ENCODE measurements at places on chromosomes 4 and X.

GRCh38 chr4:2284934-2285612 is 23.2 kb upstream of the MXD4 start:
- DNase-seq, result no peak

DNA sequence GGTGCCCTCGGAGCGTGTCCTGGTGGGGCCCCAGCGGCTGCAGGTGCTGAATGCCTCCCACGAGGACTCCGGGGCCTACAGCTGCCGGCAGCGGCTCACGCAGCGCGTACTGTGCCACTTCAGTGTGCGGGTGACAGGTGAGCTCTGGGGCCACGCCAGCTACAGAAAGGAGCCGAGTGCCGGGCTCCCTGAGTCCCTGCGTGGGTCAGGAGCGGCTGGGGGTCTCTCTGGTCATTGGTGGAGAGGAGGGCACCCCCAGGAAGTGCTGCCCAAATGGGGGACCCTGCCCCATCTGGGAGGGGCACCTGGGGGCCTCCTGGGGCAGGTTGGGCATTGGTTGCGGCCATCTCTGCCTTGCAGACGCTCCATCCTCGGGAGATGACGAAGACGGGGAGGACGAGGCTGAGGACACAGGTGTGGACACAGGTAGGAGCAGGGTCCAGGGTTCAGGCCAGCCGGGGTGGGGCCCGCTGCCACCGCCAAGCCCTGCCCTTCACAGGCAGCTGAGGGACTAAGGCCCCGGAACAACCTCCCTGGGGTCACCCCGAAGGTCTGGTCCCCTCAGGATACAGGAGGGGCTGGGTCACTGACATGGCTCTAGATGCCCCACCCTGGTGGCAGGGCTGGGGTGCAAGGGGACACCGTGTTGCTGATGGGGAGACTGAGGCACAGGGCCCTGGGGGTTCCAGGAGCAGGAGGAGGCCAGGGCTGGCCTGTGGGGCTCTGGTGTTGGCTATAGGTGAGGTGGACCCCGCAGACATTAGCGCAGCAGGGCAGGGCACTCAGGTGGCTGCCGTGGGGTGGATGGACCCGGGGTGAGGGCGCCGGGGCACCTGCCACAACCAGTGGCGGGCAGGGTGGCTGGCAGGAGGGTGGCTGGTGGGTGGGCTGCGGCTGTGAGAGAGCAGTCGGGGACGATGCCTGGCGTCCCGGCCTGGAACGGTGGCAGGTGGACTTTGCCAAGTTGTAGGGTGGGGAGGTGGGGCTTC is 6.6 kb downstream of the FGFR3 start:
- DNase-seq, result no peak

DNA sequence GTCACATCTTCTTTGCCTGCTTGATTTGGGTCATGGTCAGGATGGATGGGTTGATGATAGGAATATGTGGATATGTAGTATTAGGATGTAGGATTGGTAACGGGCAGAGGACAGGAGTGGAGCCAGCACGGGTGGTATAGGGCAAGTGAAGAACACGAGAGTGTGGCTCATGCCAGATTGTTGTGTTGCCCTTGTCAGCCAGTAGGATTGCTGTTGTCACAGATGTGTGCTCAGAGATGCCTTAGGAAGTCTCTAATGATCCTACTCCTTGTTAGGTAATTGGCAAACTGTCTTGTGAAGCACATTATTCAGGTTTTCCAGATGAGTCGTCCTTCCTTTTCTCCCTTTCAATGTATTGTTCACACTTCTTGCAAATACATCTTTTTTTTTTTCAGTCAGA is 5.5 kb downstream of the ATP10D start:
- DNase-seq, result no peak

GRCh38 chrX:47187106-47187677 is 6.4 kb upstream of the UBA1 start:
- no peak for DNase-seq

- no peak for DNase-seq
Observed at GRCh38 chr4:139242511-139243051, 37.4 kb downstream of the MGARP start.

DNA sequence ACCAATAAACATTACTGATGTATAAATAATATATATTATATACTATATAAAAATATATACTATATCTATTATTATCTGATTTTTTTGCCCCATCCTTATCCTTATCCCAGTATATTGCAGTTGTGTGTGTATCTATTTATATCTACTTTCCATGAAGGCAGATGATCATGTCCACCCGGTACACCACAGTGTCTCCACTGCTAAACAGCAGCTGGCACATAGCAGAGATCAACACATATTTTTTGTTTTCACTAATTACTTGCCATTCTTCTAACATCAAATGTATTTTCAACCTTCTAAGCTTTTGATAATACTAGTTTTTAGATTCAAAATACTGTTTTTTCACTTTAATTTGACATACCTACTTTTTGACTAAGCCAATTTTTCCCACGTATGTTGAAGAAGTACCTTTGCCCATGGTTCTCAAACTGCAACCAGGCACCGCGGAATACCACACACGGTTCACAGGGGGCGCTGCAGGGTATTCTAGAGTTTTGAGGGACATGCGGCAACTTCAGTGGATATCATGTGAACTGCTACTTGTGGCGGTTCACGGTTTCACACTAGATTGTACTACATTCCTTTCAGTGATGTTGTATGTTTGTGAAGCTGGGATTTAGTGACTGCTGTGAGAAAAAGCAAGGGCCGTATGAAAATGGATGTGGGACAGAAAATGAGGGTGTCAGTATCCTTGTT is 182.5 kb upstream of the NPY2R start:
- no peak for DNase-seq

DNA sequence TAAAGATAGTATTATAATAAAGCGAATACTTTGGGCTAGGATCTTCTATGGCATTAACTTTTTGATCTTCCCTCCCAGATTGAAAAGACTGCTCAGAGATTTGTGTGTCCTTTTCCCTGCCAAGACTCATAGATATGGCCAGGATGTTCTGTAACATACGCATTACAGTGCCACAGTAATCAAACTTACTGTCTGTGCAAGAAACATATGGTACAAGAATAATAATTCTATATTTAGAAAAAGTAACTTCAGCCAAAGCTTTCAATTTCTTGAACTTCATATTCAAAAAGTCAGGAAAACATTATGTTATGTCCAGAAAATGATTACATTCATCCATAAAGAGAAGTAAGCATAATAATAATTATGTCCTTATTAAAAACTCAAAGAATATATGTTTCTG is 100.9 kb upstream of the GUCY1A1 start:
- DNase-seq, result no peak

DNA sequence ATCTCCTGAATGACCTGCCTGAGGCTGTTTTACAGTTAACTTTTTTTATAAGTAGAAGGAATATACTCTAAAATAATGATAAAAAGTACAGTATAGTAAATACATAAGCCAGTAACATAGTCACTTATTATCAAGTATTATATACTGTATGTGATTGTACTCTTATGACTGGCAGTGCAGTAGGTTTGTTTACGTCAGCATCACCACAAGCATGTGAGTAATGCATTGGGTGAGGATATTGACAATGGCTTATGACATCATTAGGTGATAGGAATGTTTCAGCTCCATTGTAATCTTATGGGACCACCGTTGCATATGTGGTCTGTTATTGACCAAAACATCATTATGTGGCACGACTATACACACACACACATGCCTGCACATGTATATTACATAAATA is 20.5 kb downstream of the NUDT9 start:
- DNase-seq, result no peak

DNA sequence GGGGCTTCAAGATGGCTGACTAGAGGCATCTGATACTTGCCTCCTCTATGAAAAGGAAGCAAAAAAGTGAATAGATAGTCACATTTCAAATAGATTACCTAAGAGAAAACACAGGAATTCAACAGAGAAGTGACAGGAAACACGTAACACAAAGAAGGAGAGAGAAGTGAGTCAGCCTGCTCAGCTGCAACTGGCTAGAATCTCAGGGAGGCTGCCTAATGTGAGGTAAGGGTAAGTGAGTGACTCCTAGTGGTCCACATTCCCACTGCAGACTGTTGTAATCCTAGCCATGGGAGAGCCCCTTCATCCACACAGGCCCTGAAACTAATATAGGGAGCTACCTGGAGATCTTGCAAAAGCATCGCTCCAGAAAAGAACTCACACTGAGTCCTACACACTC is 179.2 kb downstream of the SLC7A11 start:
- no peak for DNase-seq

DNA sequence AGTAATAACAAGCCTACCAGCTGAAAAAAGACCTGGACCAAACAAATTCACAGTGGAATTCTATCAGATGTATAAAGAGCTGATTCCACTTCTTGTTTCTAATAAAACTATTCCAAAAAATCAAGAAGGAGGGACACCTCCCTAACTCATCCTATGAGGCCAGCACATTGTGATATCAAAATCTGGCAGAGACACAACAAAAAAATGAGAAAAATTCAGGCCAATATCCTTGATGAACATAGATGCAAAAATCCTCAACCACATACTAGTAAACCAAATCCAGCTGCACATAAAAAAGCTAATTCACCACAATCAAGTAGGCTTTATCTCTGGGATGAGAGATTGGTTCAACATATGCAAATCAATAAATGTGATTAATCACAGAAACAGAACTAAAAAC is 147.9 kb upstream of the NEIL3 start:
- no peak for DNase-seq

DNA sequence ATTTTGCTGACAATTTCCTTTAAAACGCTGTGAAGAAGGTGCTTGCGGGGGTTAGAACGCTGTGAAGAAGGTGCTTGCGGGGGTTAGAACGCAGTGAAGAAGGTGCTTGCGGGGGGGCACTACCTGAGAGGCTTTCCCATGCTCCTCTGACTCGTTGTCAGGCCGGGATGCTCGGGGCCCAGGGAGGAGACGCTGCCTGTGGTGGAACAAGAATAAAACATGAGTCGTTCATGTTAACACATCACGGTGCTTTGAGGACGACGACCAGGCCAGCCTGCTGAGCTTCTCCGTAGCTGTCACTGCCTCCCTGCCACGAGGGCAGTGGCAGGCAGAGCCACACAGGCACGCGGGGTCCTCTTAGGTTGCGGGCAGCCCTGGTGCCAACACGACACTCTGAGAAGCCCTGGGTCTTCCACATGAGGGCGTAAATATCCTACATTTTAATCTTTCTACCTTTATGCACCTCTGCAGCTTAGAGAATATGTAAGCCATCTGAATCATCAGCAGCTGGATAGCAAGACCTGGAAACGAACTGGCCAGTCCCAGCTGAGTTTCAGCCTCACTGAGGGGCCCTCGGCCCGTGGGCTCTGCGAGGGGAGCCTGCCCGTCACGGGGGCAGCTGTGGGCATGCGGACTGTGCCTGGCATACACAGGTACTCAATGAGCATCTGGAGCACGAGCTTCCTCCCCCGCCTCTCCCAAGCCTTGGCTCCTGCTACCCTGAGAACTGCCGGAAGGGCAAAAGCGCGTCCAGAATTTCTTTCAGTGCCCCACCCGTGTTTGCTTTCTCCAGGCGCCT is 47.0 kb downstream of the FGFRL1 start:
- DNase-seq, result no peak

DNA sequence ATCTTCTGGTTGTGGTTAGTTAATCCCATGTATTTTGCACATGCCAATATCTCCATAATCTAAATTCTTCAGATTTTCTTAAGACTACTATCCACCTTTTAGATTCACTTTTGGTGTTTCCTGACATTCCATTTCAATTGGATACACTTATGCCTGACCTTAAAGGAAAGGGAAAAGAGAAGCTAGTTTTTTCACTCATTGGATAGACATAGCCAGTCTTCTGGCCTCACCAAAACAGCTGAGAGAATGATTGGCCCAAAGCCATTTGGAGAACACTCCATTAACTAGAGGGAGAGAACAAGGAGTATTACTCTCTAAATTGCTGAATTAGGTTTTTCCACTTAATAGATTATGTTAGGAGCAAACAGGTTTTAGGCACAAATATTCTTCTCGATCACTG is 4.0 kb downstream of the PRPS1 start:
- DNase-seq, result no peak

DNA sequence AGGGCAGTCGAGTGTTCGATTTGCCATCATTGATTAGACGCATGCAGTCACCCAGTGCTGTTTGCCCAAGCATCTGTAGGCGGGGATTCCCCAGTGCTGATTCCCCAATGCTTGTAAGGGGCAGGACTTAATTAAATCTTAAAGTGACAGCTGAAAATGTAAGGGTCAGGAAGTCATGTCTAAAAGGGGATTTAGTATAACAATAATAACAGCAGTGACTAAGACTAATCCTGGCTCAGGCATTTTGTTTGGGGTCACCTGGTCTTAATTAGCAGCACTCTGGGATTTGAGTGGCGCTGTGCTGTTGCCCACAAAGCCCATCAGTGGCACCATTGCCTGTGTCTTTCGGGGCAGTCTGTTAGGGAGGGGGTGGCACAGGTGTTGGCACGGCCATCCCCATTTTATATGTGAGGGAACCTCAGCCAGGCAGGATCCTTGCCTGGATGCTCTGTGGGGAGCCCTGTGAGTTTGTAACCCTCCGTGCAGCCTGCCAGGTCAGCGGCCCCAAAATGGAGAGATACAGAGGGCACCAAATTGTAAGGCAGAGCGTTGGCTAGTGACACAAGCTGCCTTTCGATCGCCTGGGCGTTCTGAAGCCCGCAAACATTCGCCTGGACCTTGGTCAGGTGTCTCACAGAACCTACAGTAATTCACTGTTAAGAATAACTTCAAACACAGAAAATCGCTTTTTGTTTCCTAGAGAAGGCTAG is 146.7 kb downstream of the TBL1X start:
- no peak for DNase-seq

DNA sequence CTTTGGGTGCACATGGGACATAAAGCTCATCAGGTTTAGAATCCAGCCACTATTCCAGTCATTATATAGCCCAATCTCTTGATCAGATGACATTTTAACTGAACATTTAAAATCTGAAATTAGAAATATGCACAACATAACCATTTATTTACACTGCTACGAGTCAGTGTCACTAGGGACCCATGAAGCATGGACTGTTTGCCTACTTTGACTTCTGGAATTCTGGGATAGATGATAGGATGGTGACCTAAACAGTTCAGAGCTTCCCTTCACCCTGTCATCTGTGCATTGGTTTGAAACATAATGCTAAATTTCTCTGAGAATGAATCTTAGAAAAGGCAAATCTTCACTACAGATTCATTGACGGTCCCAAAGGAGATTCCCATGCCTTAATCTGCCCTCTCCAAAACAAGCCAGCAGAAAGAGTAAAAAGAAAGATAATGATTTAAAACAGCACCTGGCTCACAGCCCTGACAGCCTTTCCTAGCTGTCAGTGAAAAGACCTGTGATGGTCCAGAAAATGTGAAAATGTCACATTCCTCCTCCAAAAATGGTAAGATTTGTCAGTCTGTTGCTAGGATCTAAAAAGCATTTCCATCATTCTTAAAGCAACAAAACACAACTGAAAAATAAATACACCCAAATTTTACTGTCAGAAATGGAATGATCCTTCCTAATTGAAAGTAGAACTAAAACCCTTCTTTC is 18.9 kb upstream of the HERC3 start:
- DNase-seq, result no peak

- no peak for DNase-seq
Observed at GRCh38 chr4:182604161-182604622, 313.0 kb downstream of the DCTD start.

- DNase-seq, result no peak
Observed at GRCh38 chrX:12400218-12400617, 261.9 kb downstream of the FRMPD4 start.

- DNase-seq, result no peak
Observed at GRCh38 chr4:111954550-111954949, 190.7 kb upstream of the FAM241A start.
